NCI-H69 (cell line): ENCODE measurements at places on chromosomes 2 and 18.

DNA sequence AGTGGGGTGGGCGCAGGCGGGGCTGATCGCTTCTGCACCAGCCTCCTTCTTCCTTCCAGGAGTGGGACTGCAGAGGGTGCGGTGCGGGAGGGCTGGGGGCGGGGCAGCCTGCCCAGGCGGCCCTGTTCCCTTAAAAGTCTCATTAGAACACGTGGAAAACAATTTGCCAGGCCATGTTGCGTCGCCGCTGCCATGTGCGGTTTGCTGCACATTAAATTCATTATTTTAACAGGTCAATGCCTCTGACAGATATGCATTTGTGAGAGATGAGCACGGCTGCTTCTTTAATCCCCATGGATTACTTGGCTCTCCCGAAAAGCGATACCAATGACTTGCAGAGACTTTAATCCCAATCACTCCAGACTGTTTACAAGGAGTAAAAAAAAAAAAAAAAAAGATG lies 139.0 kb downstream of the CELF4 start:
- no peak for DNase-seq

- DNase-seq: peak; percentile 80
Observed at GRCh38 chr18:67194886-67195285, 321.6 kb downstream of the DSEL start.

DNA sequence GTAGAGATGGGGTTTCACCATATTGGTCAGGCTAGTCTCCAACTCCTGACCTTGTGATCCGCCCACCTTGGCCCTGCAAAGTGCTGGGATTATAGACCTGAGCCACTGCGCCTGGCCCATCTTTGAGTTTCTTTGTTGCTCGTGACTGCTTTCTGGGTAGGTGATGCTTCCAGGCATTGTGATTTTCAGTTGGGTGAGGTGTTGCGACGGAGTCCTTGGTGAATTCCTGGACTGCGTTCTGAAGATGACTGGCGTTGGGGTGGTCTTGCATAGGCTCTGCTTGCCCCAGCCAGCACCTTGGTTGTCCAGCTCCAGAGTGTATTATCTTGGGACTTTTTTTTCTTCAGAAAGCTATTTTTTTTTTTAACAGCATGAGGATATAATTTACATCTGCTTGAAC lies 103.4 kb downstream of the DCDC2C start:
- DNase-seq: no peak

DNA sequence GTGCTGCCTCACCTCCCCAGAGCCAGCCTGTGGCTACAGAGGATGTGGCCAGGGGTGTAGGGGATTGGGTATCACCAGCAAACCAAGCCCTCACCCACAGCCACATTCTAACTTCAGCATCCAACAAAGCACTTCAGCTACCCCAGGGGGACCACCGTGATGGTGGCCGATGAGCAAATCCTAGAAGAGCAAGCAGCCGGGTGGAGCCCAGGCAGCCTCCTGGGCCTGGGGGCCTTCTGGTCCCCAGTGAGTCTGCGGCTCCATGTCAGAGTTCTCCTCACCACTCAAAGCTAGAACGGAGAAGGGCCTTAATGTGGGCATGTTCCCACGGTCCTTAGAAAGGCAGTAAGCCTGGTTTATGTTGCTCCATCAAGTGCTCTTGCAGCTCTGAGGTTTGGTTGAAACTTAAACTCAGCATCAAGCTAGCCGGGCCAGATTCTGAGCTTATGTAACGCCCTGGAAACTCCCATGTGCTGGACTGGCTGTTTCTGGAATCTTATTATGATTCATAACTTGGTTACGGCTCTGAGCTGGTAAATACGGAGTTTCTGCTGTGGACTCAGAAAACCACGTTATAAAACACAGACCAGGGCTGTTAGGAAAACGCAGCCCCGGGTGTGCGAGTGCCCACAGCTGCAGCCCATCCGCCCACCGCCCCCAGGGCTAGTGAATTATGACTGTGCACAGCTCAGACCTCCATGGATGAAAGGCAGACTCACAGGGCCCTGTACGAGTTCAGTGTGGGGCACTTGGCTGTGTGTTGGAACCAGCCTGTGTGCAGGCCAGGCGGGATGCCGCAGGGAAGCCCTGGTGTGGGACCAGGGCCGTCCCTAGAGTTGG lies 99.8 kb downstream of the SEPTIN10 start:
- no peak for DNase-seq

DNA sequence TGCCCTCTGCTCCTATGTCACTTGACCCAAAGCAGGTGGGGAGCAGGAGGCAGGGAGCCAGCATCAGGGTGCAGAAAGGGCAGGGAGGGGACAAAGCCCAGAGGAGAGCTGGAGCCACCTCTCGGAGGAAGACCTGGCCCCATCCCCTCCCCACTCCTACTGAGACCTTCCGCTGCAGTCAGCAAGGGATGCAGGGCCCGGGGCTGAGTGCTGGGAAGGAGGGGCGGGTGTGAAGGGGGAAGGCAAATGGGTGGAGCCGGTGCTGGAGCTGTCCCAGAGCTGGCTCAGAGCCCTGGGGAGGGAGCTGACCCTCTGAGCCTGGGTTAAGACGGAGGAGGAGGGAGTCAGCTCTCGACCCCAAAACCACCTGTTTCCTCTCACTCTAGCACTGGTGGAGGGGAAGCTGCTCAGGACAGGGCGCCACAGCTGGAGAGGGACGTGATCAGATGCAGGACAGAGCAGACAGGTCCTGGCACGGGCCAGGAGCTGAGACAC lies 33.8 kb downstream of the HS1BP3 start:
- peak; percentile 6 for DNase-seq

- peak; percentile 39 for DNase-seq
Observed at GRCh38 chr2:64750001-64750816, 96.5 kb upstream of the SERTAD2 start.

DNA sequence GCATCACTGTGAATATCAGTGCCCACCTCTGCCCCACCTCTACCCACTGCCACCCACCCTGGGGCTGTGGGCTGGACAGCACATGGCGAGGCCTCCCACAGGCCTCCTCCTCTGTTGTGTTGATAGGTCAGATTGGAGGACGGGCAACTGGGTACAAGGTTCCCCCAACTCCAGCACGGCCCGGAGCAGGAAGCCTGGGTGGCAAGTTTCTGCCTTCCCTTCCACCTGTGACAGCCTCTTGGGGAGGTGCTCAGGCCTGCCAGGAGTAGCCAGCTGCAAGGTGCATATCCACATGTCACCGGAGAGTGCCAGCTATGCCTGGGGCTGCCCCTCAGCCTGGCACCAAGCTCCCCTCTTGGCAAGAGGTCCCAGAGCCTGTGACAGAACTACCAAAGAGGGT lies 6.9 kb upstream of the ECEL1 start:
- no peak for DNase-seq

- DNase-seq: peak; percentile 69
Observed at GRCh38 chr2:26745609-26746327, 18.3 kb upstream of the SLC35F6 start.

GRCh38 chr2:122864728-122865127 lies 1109.3 kb downstream of the TSN start:
- DNase-seq: peak; percentile 43

DNA sequence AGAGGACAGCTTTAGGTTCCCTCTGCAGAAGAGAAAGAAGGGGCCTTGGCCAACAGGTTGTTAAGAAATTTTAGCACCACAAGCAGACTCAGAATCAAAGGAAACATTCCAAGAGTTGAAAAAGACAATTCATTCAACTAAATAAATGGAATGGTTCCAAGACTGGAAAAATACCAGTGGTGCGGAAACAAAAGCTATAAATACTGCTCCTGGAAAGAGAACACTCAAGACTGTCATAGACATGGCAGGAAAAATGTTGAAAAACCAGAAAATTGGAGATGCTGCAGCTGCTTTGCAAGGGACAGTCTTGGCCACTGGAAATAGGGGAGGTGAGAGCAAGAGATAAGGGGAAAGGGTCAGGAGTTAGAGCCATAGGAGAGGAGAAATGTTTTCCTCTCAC lies 312.7 kb upstream of the CYRIA start:
- no peak for DNase-seq

- DNase-seq: no peak
Observed at GRCh38 chr2:239204136-239204875, 196.5 kb downstream of the HDAC4 start.

DNA sequence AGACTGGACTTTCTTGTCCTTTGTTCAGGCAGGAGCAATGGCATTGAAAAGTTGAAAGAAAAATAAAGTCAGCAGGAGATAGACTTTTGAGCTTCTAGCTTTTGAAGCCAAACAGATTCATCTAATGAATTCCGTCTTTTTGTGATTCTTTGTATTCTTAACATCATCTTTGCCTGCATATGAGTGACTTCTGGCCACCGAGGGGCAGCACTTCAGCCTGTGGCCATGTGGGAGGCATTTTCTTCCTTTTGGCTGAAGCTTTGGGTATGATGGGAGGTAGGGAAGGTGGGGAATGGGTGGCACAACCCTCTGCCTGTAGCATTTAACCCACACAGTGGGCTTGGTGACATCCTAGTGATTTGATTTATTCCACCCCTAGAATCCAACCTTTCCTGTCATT lies 220.6 kb downstream of the SETBP1 start:
- peak; percentile 70 for DNase-seq

GRCh38 chr18:67282796-67283195 lies 233.7 kb downstream of the DSEL start:
- DNase-seq: no peak

- no peak for DNase-seq
Observed at GRCh38 chr2:191686066-191686465, 8.1 kb downstream of the NABP1 start.

- DNase-seq: peak; percentile 77
Observed at GRCh38 chr2:197273485-197273884, 37.1 kb downstream of the ANKRD44 start.

DNA sequence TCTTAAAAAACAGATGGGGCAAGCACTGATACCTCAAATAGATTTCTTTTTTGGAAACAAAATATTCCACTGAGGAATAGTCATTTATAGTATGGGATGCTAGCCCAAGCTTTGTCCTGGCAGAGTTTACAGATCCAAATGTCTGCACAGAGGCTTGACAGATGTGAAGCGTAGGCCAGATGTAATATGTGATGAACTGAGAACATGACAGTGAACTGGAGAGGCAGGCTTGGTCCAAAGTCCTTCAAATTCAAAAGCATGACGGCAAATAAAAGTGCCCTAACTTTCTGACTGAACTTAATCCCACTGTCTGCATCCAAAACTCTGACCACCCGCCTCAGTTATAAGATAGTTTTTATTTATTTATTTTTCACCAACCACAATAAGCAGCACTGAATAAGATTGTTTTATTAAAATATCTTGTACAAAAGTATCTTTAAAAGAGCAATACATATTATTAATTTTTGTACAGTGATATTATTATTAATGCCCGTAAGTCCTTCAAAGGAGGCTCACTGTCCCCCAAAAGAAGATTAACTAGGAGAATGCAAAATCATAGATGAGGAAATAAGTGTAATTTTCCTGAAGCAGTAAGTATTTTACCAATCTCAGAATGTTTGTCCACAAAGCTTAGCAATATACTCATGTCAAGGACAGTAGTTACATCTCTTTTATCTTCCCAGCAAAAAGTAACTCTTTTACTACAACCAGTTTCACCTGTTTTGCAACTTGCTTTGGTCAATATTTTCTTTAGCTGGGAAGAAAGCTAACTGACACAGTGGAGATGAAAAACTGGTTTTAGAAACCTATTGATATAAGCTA lies 10.7 kb upstream of the SPOPL start:
- no peak for DNase-seq

GRCh38 chr2:137981112-137981656 lies 16.9 kb downstream of the HNMT start:
- DNase-seq: no peak

DNA sequence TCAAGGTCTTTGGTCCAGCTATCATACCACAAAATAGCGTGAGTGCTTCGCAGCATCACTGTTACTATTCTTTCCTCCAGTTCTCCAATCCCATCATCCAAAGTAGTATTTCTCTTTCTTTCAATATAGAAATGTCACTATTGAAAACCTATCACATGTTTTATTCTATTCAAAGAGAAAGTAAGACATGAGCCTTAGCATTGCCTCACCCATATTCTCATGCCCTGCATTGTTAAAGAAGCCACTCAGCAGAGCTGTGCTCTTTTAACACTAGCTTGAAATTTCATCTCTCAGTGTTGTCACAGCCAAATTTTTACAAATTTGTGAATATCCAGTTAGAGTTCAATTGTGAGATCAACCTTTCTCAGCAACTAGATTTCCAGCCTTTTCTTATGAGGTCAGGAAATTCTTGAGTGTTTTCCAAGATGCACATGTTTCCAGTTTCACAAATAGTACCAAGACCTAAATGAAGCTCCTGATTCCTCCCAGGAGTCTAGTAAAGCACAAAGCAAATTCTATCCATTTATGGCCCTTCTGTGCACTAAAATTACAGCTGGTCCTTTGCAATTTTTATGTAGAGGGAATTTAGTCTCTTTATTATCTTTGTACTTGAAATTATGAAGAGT lies 343.7 kb downstream of the SPAG16 start:
- DNase-seq: no peak

DNA sequence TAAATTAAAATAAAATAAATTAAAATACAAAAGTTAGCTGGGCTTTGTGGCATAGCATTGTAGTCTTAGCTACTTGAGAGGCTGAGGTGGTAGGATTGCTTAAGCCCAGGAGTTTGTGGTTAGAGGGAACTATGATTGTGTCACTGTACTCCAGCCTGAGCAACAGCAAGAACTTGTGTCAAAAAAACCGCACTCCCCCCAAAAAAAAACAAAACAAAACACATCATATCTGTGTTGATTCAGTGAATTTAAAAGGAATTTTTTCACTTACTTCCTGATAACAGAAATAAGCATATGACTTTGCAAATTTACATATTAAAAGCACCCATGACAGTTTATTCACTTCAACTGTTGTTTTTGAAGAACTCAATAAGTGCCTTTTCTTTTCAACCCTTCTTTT lies 68.1 kb upstream of the PELI1 start:
- DNase-seq: no peak

- DNase-seq: no peak
Observed at GRCh38 chr2:108869542-108869941, 83.0 kb downstream of the CCDC138 start.

- DNase-seq: no peak
Observed at GRCh38 chr18:38587571-38587970, 1022.0 kb upstream of the CELF4 start.

DNA sequence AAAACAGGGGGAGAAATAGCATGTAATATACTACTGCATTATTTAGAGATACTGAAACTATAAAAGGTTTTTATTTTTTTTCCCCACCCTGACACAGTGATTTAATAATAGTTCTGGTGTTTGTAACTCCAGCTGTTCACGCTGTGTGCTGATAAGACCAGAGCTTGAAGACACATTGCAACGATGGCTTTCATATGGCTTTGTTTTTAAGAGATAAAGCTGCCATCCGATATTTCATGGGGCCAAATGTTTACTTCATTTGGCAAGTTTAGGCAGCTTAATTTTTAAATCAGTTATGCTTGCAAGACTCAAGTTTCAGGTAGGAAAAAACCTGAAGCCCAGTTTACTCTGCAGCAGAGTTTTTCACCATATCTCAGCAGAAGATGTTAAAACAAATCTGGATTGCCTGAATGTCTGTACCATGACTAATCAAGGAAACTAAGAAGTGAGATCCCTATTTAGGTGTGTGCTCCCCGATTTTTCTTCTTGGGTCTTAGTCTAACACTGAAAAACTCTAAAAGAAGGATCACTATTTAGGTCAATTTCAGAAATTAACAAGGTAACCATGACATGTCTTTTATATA lies 508.6 kb downstream of the PARD3B start:
- DNase-seq: no peak
